ENCODE measurements at places on chromosomes 11 and 22. TPM values are rescaled to one million over a fixed set of nuclear protein-coding genes. Genes with fewer than 3 reads are reported as not detected.

DNA sequence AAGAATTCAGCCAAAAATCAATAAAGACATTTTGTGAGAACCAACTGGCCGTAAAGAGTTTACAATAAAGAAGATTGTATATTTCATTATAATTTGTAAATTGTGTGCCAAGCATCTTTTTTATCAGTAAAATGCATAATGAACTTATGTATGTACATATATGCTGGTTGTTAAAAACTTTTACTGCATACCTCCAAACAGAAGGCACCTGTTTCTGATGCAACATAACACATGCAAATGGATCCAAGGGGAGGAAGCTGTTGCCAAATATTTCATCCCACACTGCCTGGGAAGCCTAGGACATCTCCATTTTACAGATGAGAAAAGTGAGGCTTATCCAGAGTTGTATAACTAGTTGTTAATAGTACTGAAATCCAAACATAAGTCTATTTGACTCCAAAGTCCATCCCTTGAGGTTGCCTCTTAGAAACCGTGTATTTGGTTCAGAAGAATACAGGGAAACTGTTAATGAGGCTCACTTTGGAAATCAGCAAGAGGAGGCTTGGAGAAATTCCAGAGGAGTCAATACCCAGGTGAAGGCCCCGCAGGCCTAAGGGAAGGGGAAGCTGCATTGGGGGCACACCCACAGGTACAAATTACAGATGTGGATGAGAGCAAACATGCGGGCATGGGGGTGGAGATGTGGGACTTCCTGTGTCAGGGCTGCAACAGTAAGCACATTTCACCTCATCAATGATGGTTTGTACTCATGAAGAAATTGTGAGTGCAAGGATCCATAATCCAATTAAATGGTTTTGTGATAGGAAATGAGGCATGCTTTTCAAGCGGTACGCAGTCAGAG lies 51.1 kb downstream of the RCN1 start:
- no peak for DNase-seq

- DNase-seq: no peak
These were observed 15.0 kb downstream of the METTL15 start for GRCh38 chr11:28123151-28123581.

DNA sequence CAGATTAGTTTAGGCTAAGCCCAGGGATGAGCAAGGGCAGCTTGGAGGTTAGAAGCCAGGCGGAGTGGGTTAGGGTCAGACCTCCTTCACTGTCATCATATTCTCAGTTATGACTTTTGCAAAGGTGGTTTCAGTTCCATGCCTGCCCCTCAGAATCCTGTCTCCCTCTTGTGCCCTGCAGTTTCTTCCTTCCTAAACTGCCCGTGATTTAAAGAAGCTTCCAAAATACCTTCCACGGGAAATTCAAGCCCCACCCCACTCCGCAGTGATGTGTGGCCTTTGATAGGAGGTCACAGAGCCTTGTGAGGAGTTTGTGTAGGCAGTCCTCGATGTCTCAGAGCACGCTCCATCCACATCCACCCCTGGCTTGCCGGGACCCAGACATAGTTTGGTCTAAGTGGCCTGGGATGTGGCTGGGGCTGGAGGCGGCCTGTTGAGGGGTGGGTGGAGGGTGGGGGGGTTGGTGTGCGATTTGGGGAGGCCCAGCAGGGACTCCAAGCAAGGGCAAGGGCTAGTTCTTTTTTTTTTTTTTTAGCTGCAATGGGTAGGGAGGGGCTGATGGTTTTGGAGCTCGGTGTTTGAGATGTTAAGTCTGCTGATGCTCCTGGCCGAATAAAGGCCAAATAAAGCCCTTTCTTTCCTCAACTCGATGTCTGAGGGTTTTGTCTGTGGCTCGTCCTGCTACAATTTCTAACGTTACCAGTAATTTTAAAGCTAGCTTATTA lies 1.6 kb upstream of the IFITM1 start:
- DNase-seq: no peak

DNA sequence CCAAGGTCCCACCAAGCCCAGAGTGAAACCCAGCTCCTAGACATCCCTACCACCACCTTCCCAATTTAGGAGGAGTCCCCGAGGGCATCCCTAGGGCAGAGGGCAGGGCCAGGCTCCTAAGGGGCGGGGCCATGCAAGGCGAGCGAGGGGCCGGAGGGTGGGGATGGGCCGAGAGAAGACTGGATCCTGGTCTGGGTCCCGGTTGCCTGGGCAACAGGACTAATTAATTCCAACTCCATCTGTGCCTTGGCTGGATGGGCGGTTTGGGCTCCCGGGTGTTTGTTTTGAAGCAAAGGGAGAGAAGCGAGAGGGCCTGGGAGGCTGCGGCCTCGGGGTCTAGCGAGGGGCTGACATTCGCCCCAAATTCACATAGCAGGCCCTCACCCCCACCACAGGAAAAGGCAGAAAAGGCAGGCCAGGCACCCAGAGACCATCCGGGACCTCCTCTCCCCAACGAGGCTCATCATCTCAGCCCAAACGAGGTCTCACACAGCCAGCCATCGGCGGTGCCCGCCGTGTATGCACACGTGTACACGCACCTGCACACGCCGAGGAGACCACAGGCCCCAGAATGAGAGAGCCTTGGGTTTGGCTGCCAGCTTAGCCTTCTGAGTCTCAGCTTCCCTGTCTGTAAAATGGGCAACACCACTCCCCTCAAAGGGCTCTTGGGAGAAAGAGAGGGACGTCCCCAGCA lies 23.9 kb downstream of the ELFN2 start:
- DNase-seq: no peak

DNA sequence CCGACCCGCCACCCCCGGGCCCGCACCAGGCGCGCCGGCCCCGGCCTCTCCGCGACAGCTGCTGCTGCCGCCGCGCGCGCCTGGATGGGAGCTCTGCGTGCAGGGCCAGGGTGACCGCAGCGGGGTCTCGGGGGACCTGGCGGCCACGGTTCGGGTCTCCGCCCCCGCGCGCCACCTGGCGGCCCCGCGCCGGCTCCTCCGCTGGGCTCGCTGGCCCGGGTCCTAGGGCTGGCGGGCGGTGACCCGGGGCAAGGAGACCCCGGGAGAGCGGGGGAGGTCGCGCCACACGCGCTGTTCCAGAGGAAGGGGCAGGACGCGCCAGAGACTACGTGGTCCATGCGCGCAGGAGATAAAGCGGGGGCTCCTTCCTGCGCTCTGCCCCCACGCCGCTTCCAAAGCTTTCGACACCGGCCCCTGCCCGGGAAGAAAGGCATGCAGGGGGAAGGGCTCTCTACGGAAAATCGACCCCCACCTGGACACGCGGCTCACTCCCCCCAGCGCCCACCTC lies 562 bp downstream of the SHANK2 start:
- DNase-seq: no peak

- no peak for DNase-seq
These were observed 84.6 kb upstream of the IZUMO1R start for GRCh38 chr11:94219771-94220170.

DNA sequence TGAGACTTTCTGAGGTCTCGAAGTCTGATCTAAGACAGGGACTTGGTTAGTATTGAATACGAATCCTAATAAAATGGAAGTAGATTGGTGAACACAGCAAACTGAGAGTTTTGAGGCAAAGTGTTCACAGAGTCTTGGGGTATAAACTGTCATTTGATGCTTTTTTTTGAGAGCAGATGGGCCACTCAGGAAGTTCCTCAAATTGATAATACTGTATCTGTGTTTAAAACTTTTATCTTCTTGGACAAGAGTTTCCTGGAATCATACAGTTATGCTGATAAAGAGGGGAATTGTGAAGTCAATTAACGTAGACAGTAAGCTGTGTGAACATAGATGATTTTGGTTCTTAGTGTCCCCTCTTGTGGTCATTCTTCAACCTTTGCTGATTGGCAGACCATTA lies 80.0 kb upstream of the CLPB start:
- DNase-seq: no peak

GRCh38 chr11:6251120-6251733 lies 8.4 kb upstream of the CCKBR start:
- no peak for DNase-seq

DNA sequence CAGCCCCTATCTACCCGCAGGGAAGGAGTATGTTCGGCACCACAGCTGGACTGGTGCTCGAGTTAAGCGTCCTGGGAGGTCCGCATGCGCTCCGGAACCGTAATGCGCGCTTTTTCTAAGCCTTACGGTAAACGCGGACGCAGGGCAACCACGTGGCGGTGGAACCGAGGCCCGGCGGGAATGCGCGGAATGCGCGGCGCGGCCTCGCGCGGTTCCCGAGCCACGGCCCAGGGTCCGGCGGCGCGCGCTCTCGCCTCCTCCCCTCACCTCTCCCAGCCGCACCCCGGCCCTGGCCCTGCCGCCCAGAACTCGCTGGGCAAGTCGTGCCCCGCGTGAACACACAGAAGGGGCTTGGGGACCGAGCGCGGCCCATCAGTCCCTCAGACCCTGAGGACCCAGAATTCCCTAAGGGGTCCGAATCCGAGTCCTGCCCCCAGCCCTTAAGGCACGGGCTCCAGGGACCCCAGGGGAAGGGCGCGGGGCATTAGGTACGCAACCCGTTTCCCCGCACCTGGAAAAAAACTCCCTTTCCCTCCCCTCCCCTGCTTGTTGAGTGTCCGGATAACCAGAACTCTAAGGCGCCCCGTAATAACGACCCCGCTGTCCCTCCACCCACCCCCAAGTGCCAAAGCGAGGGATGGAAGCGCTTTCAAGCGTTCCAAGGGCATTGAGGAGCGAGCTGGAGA lies 4.3 kb upstream of the CCND1 start:
- DNase-seq: no peak

- DNase-seq: no peak
These were observed 339.4 kb downstream of the MN1 start for GRCh38 chr22:27462190-27462589.

- no peak for DNase-seq
These were observed 999 bp downstream of the TSKU start for GRCh38 chr11:76783896-76784813.

The IL10RA gene
- total RNA-seq: 29.0 TPM

The CD3G gene
- 2.2 TPM for total RNA-seq

The C22orf15 gene
- total RNA-seq: not detected

The LRRC32 gene
- total RNA-seq: 66.3 TPM

The TMEM45B gene
- total RNA-seq: 10.1 TPM

The OR8G5 gene
- not detected for total RNA-seq

All from vagina (tissue), 2 donors.